ENCODE measurements at places on chromosomes 2 and 18. TPM values are rescaled to one million over a fixed set of nuclear protein-coding genes. Genes with fewer than 3 reads are reported as not detected.

The RGPD3 gene
- 0.16 TPM for total RNA-seq

The MPV17 gene
- total RNA-seq, result 48.0 TPM

The GALM gene
- 15.6 TPM for total RNA-seq

The RNF103 gene
- total RNA-seq, result 49.6 TPM

The ITGA4 gene
- 1.8 TPM for total RNA-seq

The FHOD3 gene
- total RNA-seq, result 350 TPM

The TDRD15 gene
- total RNA-seq, result not detected

The C1QL2 gene
- total RNA-seq, result not detected

The BCL2 gene
- total RNA-seq, result 7.4 TPM

The SLC16A14 gene
- 5.4 TPM for total RNA-seq

All from Right ventricle myocardium inferior (tissue), 1 donor.